Fibroblast of the aortic adventitia (primary cell): ENCODE measurements at places on chromosomes 11 and 22. TPM values are rescaled to one million over a fixed set of nuclear protein-coding genes. Genes with fewer than 3 reads are reported as not detected.
A peak's percentile ranks its signal among the peaks of the same experiment; 100 is the strongest.

DNA sequence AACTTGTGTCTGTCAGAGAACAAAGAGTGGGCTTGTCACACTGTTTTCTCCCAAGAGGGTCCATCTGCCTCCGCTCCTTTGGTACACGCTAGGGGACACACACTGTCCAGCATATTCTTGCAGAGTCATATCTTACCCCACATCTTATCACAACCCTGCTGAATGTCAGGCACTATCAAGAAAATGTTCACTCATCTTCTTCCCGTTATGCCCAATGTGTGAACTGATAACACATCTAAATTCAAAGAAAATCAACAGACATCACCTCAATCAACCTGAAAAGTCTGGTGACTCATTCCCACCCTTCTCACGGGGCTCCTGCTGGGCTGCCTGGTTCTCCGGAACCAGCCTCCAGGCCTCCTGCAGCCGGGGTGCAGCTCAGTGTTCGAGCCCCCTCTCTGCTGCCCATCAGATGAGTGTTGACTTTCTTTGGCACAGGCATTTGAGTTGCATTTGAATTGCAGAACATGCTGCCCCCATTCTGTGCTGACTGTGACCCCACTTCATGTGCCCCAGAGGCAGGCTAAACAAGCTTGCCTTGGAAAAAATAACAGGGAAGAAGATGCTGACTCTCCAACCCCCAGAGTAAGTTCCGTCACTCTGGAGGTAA lies 19.4 kb downstream of the GRAP2 start:
- DNase-seq: no peak

DNA sequence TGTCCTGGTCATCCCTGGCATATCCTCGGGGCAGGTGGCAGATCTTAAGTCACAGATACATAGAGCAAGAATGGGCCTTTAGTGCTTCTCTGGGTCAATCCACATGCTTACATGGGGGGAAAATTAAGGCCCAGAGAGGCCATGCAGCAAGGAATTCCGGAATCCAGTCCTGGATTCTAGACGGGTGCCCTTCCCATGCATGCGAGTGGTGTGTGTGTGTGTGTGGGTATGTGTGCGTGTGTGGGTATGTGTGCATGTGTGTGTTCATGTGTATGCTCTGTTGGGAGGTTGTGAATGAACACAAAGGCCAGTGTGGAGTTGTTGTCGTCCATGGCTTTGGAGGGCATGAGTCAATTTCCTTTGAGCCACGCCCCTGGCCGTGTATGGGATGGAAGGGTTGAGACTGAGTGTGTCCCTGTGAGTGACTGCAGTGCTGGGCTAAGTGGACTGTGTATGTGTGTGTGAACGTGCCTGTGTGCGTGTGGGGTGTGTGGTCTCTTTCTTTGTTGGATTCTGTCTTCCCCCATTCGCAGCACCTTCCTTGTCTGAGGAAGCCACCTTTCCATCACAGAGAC lies 33.4 kb upstream of the EIF3D start:
- DNase-seq: peak; percentile 47

GRCh38 chr11:82978422-82979099 lies 77.0 kb downstream of the DDIAS start:
- DNase-seq: peak; percentile 69

GRCh38 chr11:10407749-10408685 lies 47.0 kb upstream of the AMPD3 start:
- DNase-seq: no peak

DNA sequence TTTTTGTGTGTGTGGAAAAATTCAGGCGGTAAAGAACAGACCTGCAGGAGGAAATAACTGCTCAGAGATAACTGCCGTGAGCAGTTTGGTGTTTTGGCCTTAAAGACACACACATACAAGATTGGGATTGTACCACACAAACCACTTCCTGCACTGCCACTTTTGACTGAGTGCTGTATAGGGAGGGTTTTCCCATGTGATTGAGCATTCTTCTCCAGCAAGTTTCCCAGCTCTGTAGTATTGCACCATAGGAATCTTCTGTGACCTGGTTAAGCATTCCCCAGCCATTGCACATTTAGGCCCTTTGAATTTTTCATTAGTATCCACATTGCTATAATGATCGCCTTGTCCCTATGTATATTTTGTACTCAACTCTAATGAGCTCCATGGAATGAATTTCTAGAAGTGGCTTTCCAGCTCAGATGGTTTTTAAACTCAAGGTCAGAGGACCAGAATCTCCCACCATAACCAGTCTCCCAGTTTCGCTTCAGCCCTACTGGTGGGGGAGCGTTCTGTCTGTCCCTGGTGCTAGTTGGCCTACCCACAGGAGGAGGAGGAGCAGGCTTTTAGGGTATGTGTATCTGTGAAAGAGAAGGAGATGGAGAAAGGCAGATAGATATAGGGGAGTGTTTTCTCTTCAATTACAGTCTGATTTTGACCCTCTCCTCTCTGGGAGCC lies 9.3 kb downstream of the CD82 start:
- peak; percentile 83 for DNase-seq

DNA sequence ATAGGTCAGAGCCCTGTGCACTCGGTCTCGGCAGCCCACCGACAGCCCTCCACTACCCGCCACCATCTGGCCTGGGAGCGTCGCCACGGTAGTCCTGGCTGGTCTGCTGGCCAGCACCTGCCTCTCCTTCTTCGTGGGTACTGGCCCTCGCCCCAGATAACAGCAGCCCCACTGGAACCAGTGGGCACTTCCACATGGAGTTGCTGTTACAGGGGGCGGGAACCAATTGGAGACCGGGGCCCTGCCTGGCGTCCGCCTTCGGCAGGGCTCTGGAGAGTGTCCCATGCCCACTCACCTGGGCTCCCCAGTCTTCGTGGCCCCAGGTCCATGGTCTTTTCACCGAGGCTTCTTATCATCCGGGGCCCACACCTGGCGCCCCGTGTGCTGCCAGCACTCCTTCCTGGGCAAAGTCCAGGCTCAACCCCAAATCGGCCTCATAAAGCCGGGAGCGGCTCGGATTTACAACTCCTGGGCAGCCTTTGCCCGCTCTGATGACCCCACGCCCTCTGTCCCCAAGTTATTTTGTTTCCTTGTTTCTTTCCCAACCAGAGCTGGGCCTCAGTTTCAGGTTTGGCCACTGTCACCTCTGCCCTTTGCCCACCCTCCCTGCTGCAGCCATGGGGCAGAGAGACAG lies 12.9 kb upstream of the EHD1 start:
- DNase-seq: no peak

GRCh38 chr11:65487467-65488272 lies 11.2 kb upstream of the MALAT1 start:
- peak; percentile 100 for DNase-seq

DNA sequence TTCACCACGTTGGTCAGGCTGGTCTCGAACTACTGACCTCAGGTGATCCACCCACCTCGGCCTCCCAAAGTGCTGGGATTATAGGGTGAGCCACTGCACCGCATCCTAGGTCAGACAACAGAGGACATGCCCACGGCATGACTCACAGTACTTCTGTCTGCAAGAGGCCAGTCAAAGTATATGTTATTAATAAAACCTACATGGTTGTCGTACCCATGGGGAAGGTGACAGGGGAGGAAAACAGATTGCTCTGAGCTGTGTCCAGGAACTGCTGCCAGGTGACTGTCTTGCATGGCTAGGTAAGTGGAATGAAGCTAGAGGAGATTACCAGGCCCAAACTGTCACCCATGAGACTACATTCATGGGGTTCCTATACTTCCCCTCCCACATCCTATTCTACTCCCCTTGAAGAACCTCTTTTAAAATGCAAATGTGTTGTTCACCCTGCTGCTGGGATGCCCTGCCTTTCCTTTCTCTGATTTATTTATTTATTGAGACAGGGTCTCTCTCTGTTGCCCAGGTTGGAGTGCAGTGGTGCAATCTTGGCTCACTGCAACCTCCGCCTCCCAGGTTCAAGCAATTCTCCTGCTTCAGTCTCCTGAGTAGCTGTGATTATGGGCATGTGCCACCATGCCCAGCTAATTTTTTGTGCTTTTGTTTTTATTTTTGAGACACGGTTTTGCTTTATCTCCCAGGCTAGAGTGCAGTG lies 2.0 kb upstream of the NLRX1 start:
- peak; percentile 30 for DNase-seq

GRCh38 chr22:44870021-44870420 lies 117.6 kb downstream of the ARHGAP8 start:
- peak; percentile 30 for DNase-seq

GRCh38 chr11:112453601-112454577 lies 193.2 kb upstream of the PLET1 start:
- DNase-seq: peak; percentile 32

DNA sequence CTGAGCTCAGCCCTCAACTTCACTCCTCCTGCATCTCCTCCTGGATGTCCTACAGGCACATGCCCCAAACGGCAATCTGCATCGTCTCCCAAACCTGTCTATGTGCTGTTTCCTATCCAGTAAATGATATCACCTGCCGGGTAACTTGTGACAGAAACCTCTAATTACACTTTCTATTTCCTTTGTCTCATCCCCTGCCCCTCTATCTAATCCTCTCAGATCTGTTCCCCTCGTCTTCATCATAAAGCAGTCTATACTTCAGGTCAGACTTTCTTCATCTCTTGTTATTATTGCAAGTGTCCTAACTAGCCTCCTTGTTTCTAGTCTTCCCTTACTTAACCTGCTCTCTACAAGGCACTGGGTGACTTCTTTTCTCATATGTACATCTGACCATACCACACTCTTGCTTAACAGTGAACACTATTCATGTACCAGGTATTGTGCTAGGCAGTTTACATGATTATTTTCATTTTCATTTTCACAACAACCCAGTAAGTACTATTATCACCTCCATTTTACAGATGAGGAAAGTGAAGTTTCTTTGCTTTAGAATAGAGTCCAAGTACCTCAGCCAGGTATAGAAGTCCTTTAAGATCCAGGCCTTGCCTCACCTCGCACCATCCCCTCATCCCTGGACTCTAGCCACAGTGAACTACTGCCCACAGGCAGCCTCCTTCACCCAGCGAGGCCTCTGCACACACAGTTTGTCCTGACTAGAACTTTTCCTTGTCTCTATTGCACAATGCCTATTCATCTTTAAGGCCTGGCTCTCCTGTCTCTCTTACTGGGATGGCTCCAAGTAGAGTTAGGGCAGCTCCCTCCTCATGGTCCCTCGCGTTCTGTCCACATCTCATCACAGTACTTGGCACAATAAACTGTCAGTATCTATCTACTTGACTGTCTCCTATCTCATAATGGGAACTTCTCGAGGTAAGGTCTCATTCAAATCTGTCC lies 22.1 kb upstream of the UCP3 start:
- DNase-seq: peak; percentile 8

GRCh38 chr11:129766898-129767604 lies 48.6 kb upstream of the TMEM45B start:
- DNase-seq: peak; percentile 34

DNA sequence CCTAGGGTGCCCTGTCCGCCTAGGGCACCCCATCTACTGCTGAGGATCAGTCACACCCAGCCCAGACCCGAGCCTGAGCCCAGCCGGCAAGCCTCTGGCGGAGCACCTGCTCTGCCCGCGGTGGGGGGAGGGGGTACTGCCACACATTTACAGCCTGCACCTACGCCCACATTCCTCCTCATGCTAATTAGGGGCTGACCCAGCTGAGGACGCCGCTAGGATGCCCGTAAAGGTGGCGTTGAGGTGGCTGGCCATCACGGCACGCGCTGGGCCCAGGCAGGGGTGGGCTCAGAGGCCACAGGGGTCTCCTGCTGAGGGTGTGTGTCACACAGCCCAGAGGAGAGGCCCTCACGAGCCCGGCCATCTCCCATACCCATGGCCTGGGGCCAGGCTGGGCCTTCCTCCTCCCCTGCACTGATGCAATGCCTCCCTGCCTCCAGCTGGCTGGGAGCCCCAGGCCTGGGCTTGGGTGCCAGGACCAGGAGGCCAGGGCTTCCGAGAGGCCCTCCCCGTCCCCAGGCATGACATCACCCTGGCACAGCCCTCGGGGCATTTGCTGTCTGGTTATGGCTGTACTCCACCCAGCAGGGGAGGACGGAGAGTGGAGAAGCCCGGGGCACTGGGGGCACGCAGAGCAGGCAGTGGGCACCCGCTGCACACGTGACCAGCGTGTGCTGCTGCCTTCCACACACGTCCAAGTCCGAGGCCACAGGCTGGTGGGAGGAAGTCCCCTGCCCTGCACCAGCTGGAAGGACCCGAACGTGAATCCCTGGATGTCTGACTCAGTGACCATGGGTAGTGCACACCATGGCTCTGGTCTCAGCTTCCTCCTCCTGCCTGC lies 12.7 kb downstream of the DUSP8 start:
- DNase-seq: peak; percentile 86

DNA sequence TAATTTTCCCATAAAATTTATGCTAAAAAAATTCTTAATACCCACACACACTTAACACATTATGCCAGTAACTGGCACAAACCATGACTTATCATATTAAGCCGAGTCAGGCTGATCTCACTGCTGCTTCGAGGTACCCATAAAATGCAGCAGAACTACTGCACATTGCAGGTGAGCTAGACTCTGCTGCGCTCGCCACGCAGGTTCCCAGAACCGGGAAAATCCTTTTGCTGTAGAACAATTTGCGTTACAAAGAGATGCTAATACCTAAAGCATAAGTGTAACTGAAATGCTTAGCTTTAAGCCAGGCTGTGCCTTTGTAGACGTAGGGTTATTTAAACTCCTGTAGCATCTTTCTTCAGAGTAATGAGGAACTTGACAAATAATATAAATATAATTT lies 200.3 kb downstream of the MSANTD4 start:
- no peak for DNase-seq

- DNase-seq: peak; percentile 18
Observed at GRCh38 chr11:77776455-77776854, 44.1 kb downstream of the RSF1 start.

The CALCA gene
- total RNA-seq: not detected in 2 replicates

The CCDC15 gene
- total RNA-seq: 3.6 and 9.8 TPM in 2 replicates

The PIH1D2 gene
- total RNA-seq: 5.1 and 5.5 TPM in 2 replicates

The OR8H2 gene
- not detected in 2 replicates for total RNA-seq

The OR8D4 gene
- 0.09 and 0.25 TPM in 2 replicates for total RNA-seq

The CCDC88B gene
- 1.2 and 5.1 TPM in 2 replicates for total RNA-seq

The MS4A8 gene
- 0.49 TPM in 1 of 2 replicates, not detected in the other for total RNA-seq

The SYT8 gene
- total RNA-seq: 0.82 TPM in 1 of 2 replicates, not detected in the other

The PLA2G3 gene
- 0.08 and 0.09 TPM in 2 replicates for total RNA-seq

The PLAAT4 gene
- 16.6 and 233 TPM in 2 replicates for total RNA-seq

The SIAE gene
- total RNA-seq: 14.6 and 15.1 TPM in 2 replicates

The OR8A1 gene
- total RNA-seq: not detected in 2 replicates
